ENCODE measurements at places on chromosomes 6 and 20.
A peak's percentile ranks its signal among the peaks of the same experiment; 100 is the strongest.

- DNase-seq, result no peak
Measured at GRCh38 chr6:13434777-13435176, 52.6 kb downstream of the GFOD1 start.

DNA sequence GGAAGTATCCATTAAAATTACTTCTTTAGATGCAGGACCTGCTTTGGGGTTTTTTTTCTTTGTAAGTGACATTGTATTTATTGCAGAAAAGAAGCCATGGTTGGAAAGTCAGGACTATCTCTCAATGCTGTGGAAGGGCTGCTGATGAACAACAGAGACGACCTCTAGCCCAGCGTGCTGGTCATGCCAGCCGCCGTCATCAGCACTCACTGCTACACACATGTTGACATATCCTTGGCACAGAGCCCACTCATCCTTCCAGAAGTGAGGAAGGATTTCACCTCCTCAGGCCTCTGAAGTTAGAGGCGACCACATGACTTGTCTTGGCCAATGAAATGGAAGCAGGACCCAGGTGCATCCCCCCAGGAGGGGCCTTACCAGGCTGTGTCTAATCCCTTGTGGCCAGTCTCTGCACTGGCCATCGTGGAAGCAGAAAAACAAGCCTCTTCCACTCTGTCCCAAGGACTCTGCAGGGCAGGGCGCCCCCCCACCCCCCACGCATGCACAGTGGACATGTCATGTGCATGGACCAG is 343.5 kb downstream of the TAF4 start:
- no peak for DNase-seq

- no peak for DNase-seq
Measured at GRCh38 chr6:12009180-12009685, 2.9 kb upstream of the HIVEP1 start.

DNA sequence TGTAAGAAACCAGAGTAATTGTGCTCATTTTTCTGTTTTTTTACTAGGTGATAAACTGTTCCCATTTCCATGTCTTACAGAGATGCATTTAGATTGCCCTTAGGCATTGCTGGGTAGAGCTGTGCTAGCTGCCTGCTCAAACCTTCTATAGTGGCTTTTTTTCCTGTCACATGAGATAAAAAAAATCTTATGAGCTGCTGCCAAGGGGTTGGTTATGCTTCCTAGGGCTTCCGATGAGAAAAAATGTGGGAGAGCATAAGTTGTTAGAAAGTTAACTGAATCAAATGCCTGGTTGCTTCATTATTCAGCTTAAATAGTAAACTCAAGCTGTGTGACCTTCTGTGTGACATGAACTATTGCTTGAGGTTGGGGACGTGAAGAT is 50.0 kb upstream of the NOX3 start:
- DNase-seq, result no peak

DNA sequence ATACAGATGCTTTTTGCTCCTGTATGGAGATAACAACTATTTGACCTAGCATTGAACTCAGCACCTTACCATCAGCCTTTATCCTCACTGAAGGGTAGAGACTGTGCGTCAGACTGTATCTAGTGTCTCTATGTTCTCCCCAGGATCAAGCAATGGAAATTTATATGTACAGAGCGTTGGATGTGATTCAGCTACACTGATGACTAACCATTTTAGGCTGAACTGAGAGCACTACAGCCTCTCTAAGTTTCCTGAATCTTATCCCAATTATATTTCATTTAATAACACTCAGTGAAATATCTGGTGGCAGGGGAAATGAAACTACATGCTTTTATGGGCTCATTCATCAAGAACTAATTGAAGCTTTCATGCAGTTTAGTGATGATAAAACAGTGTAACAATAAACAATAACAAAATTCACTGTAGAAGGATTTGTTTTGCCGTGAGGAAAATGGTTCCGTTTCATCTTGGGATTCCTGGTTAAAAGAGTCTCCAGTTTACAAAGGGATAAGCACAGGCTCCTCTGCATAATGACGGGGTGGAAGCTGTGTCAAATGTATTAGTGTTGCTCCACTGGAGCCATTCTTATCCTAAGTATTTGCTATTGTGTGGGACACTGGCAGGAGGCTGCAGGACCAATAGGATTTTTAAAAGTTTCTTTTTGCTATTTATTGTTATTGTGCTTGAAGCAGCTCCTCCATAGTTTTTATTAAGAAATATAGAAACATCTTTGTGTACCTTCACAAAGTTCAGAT is 567.6 kb upstream of the MMS22L start:
- no peak for DNase-seq

DNA sequence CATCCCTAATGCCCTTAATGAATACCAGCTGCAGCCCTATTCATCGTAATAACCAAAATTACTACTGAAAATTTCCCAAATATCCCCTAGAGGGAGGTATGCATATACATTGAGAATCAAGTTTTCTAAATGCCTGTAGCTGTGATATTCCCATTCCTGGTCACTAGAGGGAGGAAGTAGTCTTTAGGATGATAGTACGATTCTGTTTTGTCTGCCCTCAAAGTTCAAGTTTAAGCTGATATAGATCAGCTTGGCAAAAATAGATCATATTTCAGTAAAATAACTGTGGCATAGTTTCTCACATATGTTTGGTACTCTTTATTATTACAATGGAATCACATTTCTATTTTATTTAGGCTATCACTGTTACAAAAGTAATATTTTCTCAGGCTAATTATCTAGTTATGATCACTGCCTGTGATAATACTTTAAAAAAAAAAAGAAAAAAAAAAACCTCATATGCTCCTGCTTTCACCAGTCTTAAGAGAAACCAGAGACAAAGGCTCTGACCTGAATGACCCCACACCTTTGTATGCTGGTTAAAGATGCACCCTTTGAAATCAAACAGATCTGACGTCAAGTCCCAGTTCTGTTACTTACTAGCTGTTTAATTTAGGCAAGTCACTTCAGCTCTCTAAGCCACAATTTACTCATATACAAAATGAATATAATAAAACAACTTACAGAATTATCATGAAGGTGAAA is 11.0 kb downstream of the TSPYL1 start:
- peak; percentile 60 for DNase-seq

GRCh38 chr6:81734081-81734480 is 18.4 kb downstream of the TENT5A start:
- DNase-seq, result no peak

DNA sequence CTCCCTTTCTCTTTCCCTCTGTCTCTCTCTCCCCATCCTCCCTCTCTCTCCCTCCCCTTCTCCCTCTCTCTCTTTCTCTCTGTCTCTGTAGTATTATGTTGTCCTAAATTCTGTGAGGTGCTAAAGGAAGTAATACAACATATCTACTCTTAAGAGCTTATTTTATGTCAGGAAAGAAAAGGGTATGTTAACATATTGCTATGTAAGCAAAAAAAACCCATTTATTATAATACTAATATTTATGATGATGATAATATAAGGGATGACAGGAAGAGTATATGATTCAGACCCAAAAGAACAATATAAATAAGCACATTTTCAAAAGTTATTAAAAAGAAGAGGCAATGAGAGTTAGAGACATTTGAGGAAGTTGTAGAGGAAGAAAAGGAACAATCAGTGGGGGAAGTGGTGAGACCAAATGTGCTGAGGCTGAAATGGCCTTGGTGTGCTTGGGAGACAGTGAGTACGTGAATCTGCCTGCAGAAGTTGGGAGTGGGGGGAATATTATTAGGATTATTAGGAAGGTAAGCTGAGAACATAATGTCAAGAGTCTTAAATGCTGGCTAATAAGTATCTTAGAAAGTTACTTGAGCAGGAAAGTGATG is 303.6 kb upstream of the FERMT1 start:
- DNase-seq, result no peak

- no peak for DNase-seq
Measured at GRCh38 chr6:71157345-71157744, 131.3 kb upstream of the OGFRL1 start.

- DNase-seq, result no peak
Measured at GRCh38 chr6:128739112-128739511, 143.8 kb upstream of the LAMA2 start.

DNA sequence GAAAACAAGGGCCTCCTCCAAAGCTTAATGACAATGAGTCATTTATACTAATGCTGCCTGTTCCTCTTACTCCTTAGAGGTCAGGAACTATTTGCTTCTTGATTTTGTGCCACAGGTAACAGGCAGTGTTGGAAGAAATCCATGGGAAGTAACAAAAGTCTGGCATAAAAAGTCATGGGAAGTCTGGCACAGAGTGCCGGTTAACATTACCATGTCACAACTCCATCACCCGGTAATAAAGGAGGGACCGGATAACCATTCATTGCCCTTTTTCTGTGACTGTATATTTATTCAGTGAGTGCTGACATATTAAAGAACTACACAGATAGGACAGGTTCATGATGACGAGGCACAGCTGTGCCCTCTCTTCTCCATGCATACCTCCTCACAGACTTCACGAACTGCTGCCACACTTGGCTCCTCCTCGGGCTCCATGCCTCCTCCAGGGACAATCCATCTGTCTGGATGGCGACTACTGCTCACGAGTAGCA is 50.9 kb downstream of the NUDT3 start:
- DNase-seq, result no peak

DNA sequence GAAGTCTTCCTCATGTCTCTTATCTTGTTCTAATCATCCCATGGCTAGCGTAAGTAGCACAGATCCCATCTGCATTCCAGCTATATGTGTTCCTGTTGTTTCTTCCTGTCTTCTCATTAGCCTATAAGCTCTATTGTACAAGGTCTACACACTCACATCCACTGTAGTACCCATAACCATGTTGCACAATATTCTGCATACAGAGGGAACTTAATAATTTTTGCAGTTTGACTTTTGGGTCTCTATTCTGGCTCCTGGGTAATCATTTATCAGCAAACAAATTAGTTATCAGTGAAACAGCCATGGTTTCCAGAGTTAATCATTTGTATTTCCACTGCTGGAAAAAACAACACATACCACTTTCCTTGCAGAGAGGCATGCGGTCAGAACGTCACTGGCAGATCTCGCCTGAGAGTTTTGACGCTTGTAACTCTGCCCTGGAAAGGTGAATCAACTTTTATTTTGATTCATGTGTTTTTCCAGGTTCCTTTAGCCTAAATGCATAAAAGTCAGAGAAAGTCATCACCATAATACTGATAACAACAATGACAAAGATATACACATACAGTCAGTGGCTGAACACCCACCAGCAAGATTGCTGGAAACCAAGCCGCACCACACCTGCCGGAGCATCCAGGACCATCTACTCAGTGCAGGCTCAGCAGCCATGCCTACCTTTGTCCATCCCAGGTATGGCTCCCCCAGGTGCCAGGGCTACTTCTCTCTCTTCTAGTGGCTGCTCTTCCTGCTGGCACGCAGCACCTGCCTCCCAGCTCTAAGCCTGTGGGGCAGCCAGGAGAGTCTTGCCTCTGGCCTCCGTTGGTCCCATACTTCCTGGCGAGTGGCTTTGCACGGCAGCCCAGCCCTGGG is 158.2 kb downstream of the QRSL1 start:
- DNase-seq, result no peak

DNA sequence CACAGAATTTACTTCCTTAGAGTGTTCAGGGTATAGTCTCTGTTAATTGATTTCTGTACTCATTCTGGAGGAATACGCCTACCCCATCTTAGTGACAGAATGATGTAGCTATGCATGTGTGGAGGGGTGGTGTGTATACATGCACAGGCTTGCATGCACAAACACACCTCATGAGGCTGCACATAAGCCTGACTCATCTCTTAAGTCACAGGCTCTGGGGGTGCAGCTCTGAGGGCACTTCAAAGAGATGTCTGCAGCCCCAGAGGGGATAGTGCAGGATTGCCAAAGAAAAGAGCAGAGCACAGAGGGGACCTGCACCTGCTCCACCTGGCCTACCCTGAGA is 24.6 kb downstream of the TBX18 start:
- no peak for DNase-seq

DNA sequence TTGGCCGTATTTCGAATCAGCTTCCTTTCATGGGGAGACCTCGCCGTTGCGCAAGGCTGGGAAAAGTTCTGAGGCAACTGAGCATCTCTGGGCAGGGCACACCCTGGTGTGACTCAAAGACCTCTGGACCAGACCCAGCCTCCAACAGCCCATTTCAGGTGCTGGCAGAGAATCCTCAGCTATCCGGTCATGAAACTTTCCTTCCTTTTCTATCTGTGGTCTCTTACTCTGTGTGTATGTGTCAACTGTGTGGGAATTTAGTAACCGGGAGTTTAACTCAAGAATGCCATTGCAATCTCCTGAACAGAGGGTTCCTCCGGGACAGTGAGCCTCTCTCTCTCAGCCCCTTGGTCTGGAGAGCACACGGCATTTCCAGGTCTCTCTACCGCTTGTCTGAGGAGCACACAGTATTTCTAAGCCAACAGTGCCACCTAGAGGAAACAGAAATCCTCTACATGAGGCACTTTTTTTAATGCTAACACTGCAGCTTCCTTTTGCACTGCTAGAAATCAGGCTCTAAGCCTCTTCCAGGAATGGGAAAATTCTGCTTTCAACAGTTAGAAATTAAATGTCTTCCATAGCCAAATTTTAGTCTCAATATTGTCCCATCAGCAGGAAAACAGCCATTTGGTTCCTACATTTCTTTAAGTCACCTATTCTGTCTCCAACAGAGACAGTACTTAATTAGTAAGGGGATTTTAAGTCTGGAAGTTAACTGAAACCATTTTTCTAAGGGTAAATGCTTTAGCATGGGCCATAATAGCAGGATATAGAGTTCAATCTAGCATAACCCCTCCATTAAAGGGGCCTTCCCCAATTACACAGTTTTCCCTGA is 32.7 kb downstream of the PLN start:
- no peak for DNase-seq

DNA sequence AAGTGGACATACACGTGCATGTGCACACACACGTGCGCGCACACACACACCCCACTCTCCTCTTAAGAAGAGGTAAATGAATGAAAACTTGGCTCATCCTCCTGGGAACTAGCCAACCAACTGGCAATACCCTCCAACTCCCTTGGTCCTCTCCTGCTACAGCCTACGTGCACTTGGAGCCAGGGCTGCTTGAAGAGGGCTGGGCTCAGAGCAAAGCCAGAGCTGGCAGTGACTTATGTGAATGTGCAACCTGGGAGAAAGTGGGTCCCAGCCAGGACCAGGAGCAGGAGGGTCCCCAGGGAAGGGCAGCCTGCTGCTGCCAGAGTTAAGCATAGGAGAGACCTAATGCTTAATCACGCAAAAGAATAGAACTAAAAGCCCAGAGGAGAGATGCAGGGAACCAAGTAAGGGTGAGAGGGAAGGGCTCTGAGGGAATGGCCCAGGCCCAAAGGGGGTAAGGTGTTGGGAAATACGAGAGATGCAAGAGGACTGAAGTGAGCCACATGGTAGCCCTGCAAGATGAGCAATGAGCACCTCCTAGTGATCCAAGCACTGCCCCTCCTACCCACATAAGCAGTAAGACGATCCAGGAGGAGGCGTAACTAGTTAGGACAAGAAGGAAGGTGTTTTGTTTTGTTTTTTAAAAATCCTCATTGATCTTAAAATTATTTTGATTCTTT is 24.7 kb downstream of the TRAF3IP2 start:
- DNase-seq, result no peak

All from NCI-H345 (cell line).